ENCODE measurements at places on chromosomes 11 and 22.

- peak; percentile 60 for DNase-seq
Observed at GRCh38 chr11:93234602-93235207, 36.9 kb upstream of the SLC36A4 start.

- DNase-seq = no peak
Observed at GRCh38 chr11:78365381-78365792, 52.2 kb downstream of the GAB2 start.

DNA sequence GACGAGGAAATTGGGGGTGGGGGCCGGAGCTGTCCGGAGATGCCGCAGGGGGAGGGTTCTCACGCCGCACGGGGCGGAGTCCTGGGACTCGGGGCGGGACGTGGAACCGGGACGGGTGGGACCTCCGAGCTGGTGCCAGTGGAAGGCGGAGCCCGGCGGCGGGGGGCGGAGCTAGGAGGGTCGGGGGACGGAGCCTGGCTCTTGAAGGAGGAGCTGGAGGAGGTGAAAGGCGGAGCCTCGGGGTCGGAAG, 271 bp downstream of the FKBP2 start:
- DNase-seq = no peak

GRCh38 chr11:9130297-9130696, 38.9 kb upstream of the SCUBE2 start:
- DNase-seq = no peak

DNA sequence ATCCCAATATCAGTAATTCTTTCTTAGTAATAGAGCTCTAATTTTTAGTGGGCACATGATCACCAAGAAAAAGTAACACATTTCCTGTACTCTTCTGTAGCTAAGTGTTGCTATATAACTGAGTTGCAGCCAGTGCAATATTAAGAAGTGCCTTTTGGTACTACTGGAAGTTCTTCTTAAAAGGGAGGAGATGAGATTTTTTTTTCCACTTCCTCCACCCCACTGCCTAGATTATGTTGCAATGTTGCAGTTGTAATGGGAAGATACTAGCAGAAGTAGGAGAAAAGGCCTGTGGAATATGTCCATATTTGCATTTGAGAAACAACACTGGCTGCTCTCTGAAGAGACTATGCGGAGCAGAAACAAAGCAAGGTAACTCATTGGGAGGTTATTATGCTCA, 280.6 kb upstream of the ANO5 start:
- no peak for DNase-seq

DNA sequence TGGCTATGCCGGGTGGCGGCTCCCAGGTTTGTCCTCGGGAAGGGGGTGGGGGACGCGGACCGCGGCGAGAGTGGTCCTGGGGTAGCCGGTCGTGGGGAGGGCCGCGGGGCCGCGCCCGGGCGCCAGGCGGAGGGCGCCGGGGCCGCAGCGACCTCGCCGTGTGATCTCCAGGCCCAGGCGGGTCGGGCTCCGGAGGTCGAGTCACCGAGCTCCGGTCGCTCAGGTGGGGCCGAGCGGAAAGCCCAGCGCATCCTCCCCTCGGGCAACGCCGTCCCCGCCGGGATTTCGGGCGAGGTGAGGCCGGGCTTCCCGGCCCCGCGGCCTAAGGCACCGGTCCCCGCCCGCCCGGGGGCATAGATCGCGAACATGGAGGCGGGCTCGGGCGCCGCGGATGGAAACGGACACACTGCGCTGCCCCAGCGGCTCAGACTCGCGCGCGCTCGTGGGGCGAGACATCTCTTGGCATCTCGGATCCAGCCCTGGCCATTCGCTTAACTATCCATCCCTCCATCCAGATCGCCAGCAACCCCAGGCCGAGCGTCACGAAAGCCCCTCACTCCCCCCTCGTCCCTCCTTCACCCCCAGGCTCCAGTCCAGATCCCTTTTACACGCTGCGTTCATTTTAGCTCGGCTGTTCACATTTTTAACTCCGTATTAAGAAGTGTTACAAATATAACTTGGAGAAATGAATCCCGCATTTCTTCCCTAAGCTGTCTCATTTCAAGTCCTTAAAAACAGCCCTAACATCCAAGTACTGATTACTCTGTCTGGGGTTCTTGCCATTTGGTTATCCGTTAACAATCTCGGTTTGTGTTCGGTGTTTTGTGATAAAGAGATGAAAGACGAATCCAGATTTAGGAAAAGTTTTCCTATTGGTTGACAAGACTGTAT, 460 bp downstream of the ZC3H12C start:
- DNase-seq = peak; percentile 59

- DNase-seq = no peak
Observed at GRCh38 chr22:29632672-29633071, 29.2 kb downstream of the NF2 start.

DNA sequence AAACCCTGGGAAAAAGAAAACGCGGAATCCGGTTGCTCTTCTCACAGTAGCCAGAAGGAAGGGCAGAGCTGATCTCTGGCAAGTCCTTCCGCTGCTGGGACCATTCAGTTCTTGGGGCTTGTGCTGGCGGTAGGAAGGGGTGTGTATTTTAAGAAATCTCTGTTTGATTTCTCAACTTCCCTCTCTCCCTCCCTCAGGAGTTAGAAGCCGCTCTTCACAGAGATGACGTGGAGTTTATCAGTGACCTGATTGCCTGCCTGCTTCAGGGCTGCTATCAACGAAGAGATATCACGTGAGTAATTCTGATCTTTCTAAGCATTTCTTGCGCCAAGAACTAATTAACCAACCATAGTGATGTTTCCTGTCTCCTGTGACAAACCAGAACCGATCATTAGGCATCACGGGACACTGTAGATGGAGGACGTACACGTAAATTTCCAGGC, 85.9 kb upstream of the SLC25A18 start:
- DNase-seq = no peak

DNA sequence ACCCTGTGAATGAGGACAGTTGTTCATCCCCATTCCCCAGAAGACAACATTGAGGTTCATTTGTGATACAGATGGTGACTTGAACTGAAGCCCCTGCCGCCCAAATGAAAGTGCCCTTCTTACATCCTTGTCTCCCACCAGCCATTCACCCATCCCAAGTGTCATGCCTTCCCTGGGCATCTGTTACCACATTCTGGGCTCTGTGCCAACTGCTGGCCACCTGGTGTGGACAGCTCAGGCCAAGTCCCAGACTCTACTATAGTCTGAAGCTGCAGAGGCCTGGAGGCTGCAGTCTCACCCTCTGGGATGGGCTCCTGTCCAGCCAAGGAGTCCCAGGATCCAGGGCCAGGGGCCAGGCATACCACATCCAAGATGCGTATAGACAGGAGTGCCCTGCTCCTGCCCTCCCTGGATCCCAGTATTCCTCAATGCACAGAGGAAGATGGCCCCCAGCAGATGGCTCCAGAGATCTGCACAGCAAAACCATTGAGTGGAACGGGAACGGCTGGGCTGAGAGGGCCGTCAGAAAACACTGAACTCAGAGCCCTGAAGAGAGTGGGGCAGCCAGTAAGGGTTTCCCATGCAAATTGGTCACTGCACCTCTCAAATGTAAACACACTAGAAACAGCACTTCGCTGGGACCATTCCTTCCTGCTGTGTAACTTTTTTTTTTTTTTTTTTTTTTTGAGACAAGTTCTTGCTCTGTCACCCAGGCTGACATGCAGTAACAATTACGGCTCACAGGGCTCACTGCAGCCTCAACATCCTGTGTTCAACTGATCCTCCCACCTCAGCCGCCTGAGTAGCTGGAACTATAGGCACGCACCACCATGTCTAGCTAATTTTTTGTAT, 22.8 kb downstream of the ARRB1 start:
- DNase-seq = no peak

GRCh38 chr11:38130976-38131375, 1532.9 kb upstream of the RAG2 start:
- no peak for DNase-seq

GRCh38 chr11:94654201-94654600, 87.0 kb downstream of the PIWIL4 start:
- DNase-seq = no peak

- no peak for DNase-seq
Observed at GRCh38 chr11:61571869-61572268, 9.0 kb downstream of the SYT7 start.
